ENCODE measurements at places on chromosomes 6 and 20.

DNA sequence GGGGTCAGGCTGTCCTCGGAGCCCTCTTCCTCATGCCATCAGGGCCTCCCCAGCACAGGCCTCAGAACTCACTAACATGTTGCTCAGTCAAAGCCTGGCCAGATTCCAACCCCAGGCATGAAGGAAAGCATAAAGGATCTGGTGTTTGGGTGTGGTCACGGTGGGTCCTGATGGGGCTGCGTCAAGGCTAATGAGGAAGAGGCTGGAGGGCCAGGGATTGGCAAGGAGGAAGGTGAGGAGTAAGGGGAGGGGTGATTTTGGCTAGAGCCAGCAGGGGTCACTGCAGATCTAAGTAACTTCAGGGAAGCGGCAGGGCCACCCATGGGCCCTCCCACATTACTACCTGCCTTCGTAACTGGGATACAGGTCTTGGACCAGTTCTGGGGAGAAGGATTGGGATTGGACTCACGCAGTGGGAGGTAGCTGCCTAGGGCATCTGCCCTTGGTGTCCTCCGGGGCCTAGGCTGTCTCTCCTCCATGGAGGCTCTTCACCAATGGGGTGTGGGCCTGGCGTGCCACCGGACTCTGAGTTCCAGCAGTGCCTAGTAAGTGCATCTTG lies 36.2 kb upstream of the MRPS18A start:
- no peak for DNase-seq

- DNase-seq, result no peak
These were observed 97.5 kb downstream of the GMDS start for GRCh38 chr6:2147766-2148448.

- no peak for DNase-seq
These were observed 49.9 kb downstream of the CNR1 start for GRCh38 chr6:88116276-88116675.

GRCh38 chr6:3368685-3369084 lies 88.2 kb downstream of the SLC22A23 start:
- DNase-seq, result no peak

DNA sequence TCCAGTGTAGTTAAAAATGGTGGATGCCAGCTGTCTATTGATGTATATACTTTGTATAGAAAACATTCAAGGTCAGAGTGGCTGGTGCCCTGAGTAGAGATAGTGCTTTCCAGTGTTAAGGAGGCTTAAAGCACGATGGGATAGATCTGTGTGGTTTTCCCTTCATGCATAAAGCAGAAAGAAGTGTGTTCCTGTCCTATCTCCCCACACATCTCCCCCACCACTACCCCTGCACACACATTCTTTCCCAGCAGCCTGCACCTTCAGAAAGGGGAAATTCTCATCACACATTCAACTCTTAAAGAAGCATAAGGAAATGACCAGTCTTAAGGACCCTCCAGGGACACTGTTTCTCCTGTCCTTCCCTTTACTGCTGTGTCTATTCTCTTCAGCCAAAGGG lies 221.7 kb upstream of the TAB2 start:
- no peak for DNase-seq

GRCh38 chr20:3146732-3147341 lies 12.8 kb downstream of the FASTKD5 start:
- DNase-seq, result no peak

DNA sequence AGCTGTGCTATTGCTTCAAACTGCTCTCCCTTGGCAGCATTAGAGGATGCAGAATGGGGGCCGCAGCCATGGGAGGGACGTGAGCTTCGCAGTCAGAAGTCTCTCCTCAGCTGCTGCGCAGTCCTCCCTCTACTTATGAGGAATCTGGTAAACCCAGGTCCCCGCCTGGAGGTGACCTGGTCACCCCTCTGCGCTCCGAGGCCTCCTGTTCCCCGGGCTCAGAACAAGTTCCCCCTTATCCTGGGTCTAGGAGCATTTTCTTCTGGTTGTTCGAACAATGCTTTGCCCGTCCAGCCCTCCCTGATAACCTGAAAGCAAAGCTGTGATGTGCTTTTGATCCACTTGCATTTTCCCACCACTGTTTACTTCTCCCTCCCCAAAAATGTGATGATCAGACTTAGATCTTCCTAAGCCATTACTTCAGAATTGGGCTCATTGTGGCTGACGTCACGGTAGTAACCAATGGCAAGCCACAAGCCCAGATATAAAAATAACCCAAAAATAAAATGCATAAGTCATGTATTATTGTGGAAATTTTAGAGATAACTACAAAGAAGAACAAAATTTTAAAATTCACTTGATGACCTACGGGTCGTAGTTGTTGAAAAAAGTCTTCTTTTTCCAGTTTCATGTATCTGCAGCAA lies 80.7 kb downstream of the SERAC1 start:
- no peak for DNase-seq

DNA sequence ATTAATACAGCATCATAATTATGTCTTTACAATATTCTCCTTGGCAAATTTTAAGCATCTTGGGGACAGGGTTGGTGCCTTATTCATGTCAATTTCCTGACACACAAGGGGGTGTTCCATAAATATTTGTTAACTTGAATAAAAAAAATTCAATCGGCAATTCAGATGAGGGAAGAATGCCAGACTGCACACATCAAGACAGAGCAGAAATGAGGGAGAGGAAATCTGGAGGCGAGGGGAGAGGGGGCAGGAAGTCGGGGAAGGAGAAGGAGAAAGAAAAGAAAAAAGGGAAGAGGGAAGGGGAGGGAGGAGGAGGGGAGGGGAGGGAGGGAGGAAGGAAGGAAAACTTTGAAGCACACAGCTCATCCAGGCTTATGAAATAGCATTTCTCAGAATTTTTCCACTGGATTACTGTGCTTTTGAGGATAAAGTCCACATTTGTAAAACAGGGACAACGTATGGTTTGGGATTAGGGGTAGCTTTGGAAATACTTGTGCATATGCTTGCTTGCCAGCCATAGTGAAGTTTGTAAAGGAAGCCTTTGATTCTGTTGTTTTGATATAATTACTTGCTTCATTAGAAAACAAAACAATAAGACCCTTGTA lies 362.1 kb downstream of the SAMD5 start:
- DNase-seq, result no peak

DNA sequence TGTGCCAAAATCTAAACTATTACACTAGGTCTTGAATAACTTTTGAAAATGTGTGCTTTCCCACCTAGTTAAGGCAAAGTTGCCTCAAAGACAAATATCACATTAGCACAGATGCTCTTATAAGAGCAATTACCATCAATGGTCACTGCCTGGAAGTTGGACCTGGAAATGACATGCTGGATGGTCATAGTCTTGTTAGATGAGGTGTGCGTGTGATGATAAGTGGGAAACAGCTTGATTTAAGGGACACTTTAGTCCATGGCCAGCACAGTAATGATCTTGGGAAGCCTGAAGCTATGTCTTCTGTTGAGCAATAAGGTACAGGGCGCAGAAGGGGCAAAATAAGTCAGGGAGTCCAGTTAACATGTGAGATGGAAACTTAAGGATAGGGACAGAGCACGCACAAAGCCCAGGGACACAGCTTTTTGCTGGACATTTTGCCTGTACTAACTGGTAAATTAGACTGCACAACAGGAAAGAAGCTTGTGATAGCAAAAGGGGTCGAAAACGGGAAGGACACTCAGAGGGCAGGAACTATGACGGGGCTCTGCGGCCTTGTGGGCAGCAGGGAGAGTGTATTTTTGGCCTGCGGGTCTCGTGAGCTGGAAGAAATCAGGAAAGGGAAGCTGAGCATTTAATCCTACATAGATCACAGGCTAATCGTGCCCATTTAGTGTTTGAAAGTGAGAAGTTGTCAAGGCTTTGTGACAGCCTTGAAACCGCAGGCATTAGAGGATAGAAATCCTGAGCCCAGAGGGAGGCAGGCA lies 66.7 kb upstream of the BMP2 start:
- no peak for DNase-seq

GRCh38 chr20:41437836-41438235 lies 71.2 kb upstream of the EMILIN3 start:
- no peak for DNase-seq

DNA sequence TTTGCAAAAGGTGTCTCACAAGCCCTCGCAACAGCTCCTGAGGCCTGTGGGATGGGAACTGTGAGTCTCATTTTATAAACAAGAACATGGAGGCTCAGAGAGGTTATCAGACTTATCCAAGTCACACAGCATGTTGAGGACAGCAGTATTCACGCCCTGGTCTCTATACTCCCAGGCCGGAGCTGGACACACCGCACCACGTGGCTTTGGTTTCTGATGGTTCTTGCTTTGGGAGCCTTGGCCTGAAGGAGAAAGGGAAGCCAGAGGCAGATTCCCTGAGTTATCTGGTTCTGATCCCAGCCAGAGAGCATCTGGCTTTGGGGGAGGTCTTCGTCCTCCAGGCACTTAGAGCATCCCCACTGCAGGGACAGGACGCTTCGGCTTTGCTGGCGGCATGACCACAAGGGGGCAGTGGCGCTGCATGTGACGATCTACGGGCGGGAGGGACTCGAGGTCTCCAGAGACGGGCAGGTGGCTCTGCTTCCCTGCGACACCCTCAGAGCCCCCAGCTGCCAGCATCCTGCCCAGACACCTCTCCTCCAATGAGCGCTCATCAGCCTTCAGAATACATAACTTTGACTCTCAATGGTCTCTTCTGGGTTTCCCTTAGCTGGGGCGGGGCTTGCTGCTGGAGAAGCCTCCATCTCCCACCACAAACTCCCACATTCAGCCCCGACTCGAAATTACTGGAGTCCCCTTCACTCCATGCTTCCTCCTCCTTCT lies 51.4 kb upstream of the SAYSD1 start:
- DNase-seq, result peak; percentile 67

DNA sequence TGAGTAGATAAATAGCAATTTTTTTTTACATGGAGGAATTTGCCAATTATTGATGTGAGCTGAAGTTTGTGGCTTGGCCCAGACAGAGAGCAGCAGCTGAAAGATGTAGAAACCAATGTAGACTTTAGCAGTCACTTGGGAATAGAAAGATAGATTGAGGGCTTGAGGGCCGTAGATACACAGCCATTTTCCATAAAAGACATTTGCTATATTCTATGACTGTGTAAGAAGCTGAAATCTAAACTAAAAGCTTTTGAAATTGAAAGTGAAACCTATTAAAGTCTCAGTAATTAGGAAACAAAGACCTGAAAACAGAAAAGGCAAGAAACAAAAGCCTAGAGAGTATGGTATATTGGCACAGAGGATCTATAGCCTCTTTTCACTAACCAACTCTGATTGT lies 332.7 kb downstream of the CENPW start:
- DNase-seq, result no peak

DNA sequence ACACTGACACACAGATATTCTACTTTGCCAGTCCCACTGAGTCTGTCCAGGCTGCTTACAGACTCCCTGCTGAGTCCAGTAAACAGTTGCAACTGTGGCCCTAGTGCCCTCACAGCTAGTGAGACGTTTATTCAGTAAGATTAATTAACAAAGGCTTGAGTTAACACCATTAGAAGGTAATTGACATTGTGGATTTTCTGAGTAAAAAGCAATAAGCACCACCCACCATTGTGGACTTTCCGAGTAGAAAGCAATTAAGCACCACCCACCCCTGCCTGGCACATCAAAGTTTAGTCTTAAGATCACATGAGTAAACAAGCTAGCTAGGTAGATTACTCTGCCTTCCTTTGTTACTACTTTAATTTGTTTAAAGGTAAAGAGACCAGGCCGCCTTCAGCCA lies 408.6 kb upstream of the IMPG1 start:
- no peak for DNase-seq

DNA sequence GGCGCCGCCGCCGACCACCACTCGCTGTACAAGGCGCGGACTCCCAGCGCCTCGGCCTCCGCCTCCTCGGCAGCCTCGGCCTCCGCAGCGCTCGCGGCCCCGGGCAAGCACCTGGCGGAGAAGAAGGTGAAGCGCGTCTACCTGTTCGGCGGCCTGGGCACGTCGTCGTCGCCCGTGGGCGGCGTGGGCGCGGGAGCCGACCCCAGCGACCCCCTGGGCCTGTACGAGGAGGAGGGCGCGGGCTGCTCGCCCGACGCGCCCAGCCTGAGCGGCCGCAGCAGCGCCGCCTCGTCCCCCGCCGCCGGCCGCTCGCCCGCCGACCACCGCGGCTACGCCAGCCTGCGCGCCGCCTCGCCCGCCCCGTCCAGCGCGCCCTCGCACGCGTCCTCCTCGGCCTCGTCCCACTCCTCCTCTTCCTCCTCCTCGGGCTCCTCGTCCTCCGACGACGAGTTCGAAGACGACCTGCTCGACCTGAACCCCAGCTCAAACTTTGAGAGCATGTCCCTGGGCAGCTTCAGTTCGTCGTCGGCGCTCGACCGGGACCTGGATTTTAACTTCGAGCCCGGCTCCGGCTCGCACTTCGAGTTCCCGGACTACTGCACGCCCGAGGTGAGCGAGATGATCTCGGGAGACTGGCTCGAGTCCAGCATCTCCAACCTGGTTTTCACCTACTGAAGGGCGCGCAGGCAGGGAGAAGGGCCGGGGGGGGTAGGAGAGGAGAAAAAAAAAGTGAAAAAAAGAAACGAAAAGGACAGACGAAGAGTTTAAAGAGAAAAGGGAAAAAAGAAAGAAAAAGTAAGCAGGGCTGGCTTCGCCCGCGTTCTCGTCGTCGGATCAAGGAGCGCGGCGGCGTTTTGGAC lies 2.0 kb downstream of the SOX4 start:
- DNase-seq, result no peak

GRCh38 chr6:43054206-43054943 lies 724 bp upstream of the CUL7 start:
- no peak for DNase-seq

- no peak for DNase-seq
These were observed 395.9 kb downstream of the PREX1 start for GRCh38 chr20:48431653-48432493.

GRCh38 chr6:97423190-97423589 lies 140.2 kb upstream of the MMS22L start:
- no peak for DNase-seq

DNA sequence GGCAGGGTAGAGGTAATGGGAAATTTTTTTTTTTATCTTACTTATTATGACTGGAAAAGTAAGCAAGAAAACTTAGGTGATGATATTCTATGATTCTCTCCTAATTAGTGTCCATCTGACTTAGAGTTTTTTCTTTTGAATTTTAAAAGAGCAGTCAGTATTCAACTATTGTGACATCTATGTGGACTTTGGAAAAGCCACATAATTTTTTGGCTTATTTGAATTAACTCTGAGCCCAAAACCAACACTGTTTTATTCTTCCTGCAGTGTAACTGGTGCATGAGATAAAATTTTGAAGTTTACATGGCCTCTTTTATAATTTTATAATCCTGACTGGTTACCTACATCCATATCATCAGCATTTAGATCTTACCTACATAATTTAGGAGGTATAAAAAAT lies 619.7 kb downstream of the EPM2A start:
- DNase-seq, result no peak

GRCh38 chr6:71544028-71544427 lies 255.4 kb downstream of the OGFRL1 start:
- no peak for DNase-seq

DNA sequence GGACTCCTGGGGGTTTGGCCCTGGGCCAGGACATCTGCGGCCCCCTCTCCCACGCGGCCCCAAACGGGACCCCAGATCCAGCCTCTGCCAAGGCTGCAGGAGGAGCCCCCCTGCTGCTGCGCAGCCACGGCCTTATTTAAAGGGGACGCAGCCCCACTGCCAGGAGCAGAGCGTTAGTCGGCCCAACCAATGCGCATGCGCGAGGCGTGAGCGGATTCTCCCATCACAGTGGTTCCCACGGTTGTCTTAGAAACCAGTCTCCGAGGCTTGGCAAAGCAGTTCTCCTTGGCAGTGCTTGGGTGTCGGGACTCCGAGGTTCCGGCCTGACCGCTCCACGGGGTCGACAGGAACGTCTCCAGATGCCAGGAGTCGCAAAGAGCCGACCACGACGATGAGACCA lies 288.3 kb upstream of the ZNF337 start:
- DNase-seq, result peak; percentile 37
